ENCODE measurements at places on chromosomes 16 and 17.

DNA sequence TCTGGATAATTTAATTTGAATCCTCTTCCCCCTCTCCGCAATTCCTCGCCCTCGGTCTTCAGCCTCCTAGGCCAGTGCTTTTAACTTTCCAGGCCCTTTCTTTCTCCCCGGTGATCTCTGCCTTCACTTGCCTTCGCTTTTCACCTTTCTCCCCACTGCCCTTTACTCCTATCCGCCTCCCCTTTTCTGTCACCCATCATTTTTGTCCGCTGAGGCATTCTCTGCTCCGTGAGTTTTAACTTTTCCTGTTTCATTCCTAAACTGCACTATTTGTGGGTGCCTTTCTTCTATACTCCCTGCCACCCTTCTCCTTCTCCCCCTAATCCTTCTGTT lies 729 bp downstream of the LONP2 start:
- no peak for DNase-seq

GRCh38 chr17:62797959-62798358 lies 10.2 kb downstream of the MARCHF10 start:
- DNase-seq, result no peak

GRCh38 chr16:85853547-85854545 lies 45.1 kb upstream of the IRF8 start:
- DNase-seq, result no peak

- no peak for DNase-seq
These were observed 107.9 kb downstream of the AIPL1 start for GRCh38 chr17:6327007-6327406.

DNA sequence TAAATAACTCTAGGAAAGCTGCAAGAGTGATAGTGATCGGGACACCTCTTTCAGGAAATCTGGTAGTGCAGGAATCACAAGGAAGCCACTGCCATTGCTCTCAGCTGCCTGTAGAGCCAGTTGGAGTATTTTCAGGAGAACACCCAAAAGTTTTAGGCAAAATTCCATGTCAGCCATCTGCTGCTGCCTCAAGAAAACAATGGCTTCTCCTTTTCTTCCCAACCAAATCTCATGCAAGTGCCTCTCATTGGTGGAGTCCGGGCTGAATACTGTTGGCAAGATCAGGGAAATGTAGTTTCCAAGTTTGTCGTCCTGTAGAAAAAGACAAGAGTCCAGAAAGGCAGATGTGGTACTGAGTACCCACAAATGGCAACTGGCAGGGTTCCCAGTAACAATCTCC lies 54.9 kb upstream of the TANC2 start:
- no peak for DNase-seq

DNA sequence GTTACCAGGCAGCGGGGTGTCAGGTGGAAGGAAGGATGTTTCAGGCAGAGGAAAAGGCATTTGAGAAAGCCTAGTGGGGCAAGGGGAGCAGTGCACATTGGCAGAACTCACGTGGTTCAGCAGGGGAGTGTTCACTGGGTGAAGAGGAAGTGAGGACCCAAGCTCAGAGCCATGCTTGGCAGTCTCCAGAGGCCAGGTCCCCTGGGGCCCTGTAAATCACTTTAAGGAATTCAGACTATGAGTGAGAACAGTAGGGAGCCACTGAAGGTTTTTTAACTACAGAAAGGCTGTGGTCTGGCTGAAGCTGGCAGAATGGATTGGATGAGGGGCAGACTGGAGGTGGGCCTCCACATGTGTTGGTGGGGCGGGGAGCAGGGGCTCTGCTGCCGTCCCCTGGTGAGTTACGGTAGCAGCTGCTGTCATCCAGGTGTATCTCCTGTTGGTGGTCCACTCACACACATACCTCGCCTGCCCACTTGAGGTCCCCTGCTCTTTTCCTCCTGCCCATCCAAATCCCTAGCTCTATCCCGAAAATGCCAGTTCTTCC lies 5.1 kb downstream of the CLEC16A start:
- no peak for DNase-seq

DNA sequence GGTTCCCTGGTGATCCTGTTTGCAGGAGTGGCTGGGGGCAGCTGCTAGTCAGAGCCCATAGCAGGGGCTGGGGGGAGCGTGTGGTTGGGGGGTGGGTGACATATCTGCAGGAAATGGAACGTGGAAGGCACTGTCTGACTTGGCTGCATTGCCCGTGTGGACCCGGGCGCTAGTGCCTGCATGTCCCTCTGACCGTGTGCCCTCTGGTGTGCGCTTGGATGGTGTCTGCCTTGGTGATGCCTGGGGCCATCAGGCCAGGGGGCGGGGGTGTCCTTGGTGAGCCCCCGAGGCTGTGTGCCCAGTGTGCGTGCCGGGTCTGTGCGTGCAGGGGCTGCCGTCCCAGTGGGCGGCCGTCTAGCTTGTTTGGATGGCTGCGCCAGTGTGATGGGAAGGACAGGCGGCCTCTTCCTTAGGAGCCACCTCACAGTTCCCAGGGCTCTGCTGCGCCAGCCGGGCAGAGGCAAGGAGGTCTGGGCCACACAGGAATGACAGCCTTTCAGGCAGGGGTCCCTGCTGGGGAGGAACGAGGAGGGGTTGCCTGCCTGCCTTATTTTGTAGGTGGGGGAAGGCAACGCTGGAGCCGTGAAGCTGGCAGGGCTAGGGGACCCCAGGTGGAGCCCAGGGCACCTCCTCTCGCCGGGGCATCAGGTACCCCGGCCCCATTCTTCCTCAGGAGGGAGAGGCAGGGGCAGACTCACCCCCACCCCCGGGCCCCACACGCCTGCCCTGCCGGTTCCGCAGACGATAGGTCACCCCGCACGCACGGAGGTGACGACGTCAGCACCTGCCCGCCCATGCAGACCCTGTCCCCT lies 693 bp downstream of the NDRG4 start:
- DNase-seq, result no peak

DNA sequence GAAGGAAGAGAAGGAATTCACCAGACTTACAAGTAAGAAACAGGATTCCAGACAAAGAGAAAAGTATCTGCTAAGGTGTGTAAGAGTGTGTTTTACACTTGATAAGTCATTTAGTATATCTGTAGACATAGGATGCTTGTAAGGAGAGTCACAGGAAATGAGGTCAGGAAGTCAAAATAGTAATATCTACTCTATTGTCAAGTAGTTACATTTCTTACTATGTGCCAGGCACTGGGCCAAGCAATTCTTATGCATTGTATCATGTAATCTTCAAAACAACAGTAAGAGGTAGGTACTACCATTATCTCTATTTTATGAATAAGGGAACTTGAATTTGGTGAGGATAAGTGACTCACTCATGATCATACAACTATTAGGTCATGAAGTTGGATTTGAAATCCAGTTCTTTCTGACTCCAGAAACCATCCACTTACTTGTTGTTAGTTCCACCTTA lies 129.1 kb downstream of the SNX11 start:
- DNase-seq, result no peak
